NCI-H1417 treated with DMSO at 0.1 percent for 48 hours (cell line): ENCODE measurements at places on chromosomes 7 and 10.
A peak's percentile ranks its signal among the peaks of the same experiment; 100 is the strongest.

DNA sequence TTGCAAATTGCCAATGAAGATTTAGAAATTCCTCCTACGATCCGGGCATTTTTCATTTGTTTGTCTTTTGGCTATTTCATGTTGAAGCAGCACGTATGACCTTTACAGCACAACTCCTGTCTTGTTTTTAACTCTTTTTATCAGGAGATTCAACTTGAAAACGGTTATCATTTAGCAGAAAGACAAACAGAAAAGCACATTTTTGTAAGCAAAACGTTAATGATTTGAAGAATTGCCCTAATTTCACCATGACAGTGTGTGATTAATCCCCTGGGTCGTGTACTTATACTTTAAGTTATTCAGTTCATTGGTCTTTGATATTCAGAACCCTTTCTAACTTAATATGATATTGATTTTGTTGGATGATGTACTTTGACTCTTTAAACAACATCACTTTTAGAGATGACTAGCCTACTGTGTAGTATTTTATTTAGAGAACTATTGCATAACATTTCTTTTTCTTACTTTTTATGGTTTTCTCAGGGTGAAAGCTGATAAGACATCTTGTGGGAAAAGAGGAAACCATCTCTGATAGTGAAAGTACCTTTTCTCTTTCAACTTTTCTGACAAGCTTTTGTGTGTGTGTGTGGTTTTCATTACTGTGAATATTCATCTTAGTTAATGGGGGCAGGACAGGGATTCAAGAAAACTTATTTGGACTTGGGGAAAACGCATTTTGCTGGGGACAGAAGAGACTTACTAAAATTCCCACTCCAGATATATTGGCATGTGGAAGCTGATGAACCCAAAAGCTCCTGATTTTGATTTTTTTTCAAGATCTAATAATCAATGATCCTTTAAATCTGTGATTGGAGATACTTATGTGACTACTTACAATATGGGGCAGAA lies 8.1 kb downstream of the HHEX start:
- no peak for DNase-seq

- DNase-seq = no peak
These were observed 86.7 kb downstream of the EPDR1 start for GRCh38 chr7:38007096-38007495.

DNA sequence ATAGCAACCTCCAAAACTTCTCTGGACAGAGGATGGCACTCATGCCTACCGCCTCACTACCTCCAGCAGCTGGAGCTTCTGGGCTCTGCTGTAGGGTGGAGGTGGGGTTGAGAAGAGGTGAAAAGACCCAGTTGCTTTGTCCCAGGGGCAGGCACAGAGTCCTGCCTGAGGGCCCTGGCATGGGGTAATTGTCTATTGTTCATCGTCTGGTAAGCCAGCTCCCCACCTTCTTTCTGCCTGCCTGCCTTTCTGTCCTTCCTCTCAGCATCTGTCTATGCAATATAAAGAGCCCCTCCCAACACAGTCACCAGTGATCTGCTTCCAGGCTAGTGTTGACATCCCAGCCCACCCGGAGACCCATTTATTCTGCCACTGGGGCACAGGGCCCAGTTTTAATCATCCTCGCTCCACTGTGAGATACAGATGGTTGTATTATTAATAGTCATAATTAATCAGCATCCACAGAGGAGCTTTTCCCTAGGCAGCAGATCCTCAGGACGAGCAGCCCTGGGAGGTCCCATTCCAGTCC lies 39.0 kb downstream of the ZMIZ1 start:
- DNase-seq = no peak

- DNase-seq = no peak
These were observed 414.8 kb upstream of the MKI67 start for GRCh38 chr10:128540781-128541761.

GRCh38 chr7:91514591-91514990 lies 250.4 kb downstream of the FZD1 start:
- no peak for DNase-seq

- DNase-seq = no peak
These were observed 745 bp upstream of the ORAI2 start for GRCh38 chr7:102432442-102433218.

DNA sequence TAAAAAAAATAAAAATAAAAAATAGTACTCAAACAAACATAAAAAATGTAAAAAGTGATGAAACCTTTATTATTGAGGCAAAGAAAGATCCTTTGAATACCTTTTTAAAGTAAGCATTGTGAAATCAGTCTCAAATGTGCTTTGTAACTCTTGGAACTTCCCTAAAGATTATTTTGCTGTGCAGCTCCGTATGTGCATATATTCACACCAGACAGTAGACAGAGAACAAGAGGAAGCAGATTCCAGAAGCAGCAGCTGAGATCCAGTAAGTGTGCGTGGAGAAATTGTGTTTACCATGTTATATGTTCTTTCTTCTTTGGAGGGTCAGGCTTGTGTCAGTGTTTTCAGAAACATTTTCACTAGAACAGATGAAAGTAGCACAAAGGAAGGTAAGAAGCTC lies 324.9 kb downstream of the AGMO start:
- DNase-seq = no peak

GRCh38 chr7:23893942-23894891 lies 184.2 kb downstream of the STK31 start:
- DNase-seq = no peak

- no peak for DNase-seq
These were observed 229.0 kb downstream of the PRPF18 start for GRCh38 chr10:13815756-13816155.

DNA sequence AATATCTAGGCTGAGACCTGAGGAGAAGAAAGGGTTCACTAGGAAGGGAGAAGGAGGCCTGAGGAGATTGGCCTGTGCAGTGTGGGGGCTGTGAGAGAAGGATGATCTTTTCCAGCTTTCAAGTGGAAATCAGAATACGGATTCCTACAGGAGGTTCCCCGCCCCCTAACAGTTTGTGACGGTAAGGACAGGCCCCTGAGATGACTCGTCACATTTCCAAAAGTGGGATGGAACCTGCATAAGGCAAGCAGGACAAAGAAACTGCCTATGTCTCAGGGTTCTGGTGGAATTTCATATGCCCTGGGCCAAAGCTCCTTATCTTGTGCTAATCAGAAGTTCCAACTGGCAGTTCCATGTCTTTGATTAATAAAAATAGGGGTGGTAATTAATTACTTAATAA lies 275.6 kb downstream of the SNX10 start:
- DNase-seq = no peak

GRCh38 chr10:101237081-101237981 lies 8.1 kb upstream of the LBX1 start:
- DNase-seq = no peak

GRCh38 chr10:79020605-79021004 lies 48.2 kb upstream of the ZMIZ1 start:
- no peak for DNase-seq

- no peak for DNase-seq
These were observed 16.5 kb downstream of the AFAP1L2 start for GRCh38 chr10:114387784-114388183.

- DNase-seq = no peak
These were observed 1.8 kb downstream of the KIAA1549 start for GRCh38 chr7:138979226-138979979.

DNA sequence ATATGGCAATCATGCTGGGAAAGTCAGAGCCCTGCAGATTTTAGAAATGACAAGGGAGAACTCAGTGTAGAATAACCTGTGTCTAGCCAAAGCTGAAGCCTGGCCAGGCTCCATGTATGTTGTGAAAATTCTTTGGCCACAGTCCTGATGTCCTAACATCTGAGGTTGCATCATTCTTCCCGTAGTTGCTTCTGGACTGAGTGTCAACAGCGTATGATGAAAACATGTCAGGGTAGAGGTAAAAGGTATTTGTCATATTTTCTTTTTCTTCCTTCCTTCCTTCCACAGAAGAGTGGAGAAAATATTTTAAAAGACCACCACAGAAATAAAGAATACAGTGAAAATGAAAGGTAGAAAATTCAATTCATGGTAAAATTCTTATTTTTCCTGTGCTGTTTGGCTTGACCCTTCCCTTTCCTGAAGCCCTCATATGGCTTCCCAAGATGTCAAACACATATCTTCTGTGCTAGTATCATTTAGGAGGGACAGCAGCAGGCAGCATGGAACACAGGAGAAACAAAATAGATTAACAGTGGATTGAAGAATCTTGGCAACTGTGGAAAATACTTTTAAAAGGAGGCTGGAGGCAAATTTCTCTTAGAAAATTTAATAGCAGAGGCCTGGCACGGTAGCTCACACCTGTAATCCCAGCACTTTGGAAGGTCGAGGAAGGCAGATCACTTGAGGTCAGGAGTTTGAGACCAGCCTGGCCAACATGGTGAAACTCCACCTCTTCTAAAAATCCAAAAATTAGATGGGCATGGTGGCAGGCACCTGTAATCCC lies 18.9 kb upstream of the NRBF2 start:
- no peak for DNase-seq

DNA sequence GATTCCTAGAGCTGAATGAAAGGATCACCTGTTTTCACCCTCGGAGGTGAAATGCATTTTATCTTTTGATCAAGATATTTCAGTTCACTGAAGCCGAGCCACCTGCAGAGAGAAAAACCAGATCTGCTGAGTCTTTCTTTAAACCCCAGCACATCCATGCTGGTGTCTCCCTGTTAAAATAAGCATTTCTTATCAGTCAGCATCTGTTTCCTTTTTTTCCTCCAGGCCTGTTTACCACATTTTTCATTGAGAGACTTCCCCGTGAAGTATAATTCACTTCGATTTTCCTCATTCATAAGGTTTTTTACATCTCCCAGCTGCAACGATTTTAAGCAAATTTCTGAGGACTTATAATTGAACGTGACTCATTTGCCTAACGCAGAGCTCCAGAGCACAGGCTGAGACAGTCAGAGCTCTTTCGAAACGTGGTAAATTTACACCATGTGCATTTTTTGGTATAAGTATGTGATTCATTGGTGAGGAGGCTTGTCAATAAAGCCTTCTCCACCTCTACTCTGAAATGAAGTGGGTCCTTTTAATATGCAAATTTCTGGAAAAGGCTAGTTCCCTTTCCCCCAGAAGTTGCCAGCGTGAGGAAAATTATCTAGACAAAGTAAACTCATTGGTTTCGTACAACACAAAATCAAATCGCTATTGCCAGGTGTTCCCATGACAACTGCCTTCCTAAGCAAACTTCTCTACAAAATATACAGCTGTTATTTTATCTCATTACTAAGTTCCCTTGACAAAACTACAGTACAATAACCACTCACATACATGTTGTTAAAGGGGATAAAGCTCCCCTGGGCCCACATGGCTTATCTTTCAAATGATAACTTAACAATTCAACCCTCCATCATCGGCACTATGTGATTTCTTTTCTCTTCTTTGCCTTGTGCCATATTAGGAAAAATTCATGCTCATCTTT lies 374.8 kb upstream of the AKR1E2 start:
- no peak for DNase-seq

- DNase-seq = peak; percentile 13
These were observed 14.7 kb upstream of the MICALL2 start for GRCh38 chr7:1473864-1474512.

- DNase-seq = no peak
These were observed 33.8 kb downstream of the IL15RA start for GRCh38 chr10:5943536-5943935.

- DNase-seq = peak; percentile 27
These were observed 1.7 kb upstream of the CTNNA3 start for GRCh38 chr10:67697724-67698131.

GRCh38 chr10:21495752-21496342 lies 29.6 kb downstream of the SKIDA1 start:
- no peak for DNase-seq

- DNase-seq = no peak
These were observed 190.4 kb downstream of the AHR start for GRCh38 chr7:17488829-17489228.
